Mesothelial cell of epicardium (in vitro differentiated cells): ENCODE measurements at places on chromosomes 6 and 20.

- peaks cover 1% of the 10 kb centered on the region for H3K36me3 ChIP-seq
- no peak for DNase-seq
- no peaks in the 10 kb centered on the region for H3K27me3 ChIP-seq
- no peak overlapping the region for H3K4me3 ChIP-seq
These were observed 32.1 kb upstream of the JAG1 start for GRCh38 chr20:10705801-10706459.

DNA sequence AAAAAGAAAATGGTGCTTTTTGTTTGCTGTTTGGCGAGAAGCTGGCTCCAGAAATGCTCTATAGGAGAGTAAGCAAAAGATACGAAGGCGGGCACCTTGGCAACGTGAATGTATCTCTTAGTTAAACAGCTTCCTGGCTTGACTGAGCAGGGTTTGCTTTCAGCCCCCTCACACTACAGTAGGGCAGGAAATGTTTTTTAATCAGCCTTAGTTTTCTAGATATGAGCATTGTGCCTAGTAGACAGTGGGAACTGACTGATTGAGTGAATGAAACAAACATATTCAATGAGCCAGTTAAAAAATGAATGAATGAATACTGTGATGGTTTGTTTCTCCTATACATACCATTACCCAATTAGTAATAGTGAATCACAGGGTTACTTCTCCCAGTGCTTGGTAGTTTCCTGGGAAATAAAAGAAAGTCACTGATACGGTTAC, 19.9 kb downstream of the CAP2 start:
- peaks cover 16% of the 10 kb centered on the region for H3K4me1 ChIP-seq
- no peak overlapping the region for H3K27ac ChIP-seq
- H3K4me3 ChIP-seq, result no peak overlapping the region
- H3K36me3 ChIP-seq, result peaks cover 11% of the 10 kb centered on the region

- peaks cover 4% of the 10 kb centered on the region for H3K4me1 ChIP-seq
- no peak overlapping the region for H3K4me3 ChIP-seq
- no peak for DNase-seq
- no peaks in the 10 kb centered on the region for H3K36me3 ChIP-seq
- H3K27me3 ChIP-seq, result peaks cover 51% of the 10 kb centered on the region
These were observed 168.2 kb upstream of the FOXQ1 start for GRCh38 chr6:1143655-1144054.

GRCh38 chr6:120228297-120228696, 878.7 kb upstream of the MAN1A1 start:
- H3K4me1 ChIP-seq, result no peaks in the 10 kb centered on the region
- H3K36me3 ChIP-seq, result no peaks in the 10 kb centered on the region
- peaks cover 1% of the 10 kb centered on the region for H3K27me3 ChIP-seq

DNA sequence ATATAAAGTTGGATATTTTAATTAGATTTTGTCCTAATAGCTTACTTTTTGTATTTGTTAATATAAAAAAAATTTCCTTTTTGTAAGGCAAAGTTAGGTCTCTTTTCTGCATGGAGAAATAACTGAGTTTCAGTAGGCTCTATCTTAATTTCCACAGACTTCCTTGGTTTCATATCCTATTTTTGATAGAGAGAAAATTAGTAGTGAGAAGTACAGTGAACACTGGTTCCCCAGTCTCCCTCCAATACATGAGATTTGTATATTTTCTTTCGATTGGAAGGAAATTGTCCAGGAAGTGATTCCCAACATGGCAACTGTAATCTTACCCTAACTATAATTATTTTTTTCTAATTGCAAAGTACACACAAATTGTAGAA, 26.4 kb downstream of the TRIM27 start:
- H3K4me3 ChIP-seq, result peak overlapping the region; percentile 99
- H3K27me3 ChIP-seq, result peaks cover 3% of the 10 kb centered on the region
- peaks cover 9% of the 10 kb centered on the region for H3K4me1 ChIP-seq
- H3K27ac ChIP-seq, result peak overlapping the region; percentile 100
- H3K36me3 ChIP-seq, result peaks cover 4% of the 10 kb centered on the region
- no peak for DNase-seq

GRCh38 chr6:136685540-136686108, 106.7 kb downstream of the MAP3K5 start:
- H3K36me3 ChIP-seq, result peaks cover 15% of the 10 kb centered on the region
- DNase-seq, result no peak
- no peak overlapping the region for H3K4me3 ChIP-seq

GRCh38 chr6:21201637-21202350, 391.8 kb upstream of the SOX4 start:
- H3K27ac ChIP-seq, result no peak overlapping the region
- peaks cover 41% of the 10 kb centered on the region for H3K4me1 ChIP-seq
- no peaks in the 10 kb centered on the region for H3K27me3 ChIP-seq
- no peak overlapping the region for H3K4me3 ChIP-seq
- H3K36me3 ChIP-seq, result peaks cover 7% of the 10 kb centered on the region
- no peak for DNase-seq

DNA sequence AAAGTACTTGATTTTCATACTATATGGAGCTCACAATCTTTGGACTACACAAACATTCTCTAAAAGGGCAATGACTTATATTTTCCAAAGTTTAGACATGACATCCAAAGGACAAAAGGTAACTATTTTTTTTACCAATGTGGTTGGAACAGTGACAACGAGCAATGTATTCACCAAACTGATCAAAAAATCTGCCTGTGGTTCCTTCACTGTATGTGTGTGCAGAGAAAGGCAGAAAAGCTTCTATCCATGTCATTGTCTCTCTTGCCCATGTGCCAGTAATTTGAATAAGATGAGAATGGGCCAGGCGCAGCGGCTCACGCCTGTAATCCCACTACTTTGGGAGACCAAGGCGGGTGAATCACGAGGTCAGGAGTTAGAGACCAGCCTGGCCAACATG, 25.5 kb downstream of the MCUR1 start:
- no peaks in the 10 kb centered on the region for H3K27me3 ChIP-seq
- no peak overlapping the region for H3K27ac ChIP-seq
- no peak for DNase-seq

- no peak overlapping the region for H3K4me3 ChIP-seq
- no peak for DNase-seq
- H3K4me1 ChIP-seq, result no peaks in the 10 kb centered on the region
These were observed 16.7 kb upstream of the PI3 start for GRCh38 chr20:45157962-45158361.

- DNase-seq, result no peak
- no peaks in the 10 kb centered on the region for H3K4me1 ChIP-seq
- no peaks in the 10 kb centered on the region for H3K36me3 ChIP-seq
- H3K27ac ChIP-seq, result no peak overlapping the region
- no peaks in the 10 kb centered on the region for H3K27me3 ChIP-seq
These were observed 390.6 kb downstream of the GRIK2 start for GRCh38 chr6:101784094-101784493.

- no peak overlapping the region for H3K4me3 ChIP-seq
- no peaks in the 10 kb centered on the region for H3K36me3 ChIP-seq
- no peaks in the 10 kb centered on the region for H3K27me3 ChIP-seq
- peaks cover 18% of the 10 kb centered on the region for H3K4me1 ChIP-seq
- DNase-seq, result no peak
These were observed 103.6 kb downstream of the KIF13A start for GRCh38 chr6:17883665-17884497.

DNA sequence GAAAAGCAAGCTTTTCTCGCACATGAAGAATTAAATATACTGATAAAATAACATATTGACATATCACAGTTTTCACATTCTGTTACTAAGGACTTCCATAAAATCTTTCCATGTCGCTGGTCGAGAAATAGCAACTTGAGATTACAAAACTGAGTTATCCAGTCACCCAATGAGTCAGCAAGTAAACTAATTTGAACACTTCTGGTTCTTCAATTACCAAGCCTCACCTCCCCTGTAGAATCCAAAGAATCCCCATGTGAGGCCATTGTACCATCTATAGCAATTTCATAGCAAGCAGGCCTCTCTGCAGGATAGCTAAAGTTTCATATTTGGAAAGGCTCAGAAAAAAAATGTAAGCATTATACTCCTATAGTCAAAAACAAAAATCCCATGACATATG, 87.3 kb downstream of the PKHD1 start:
- no peak overlapping the region for H3K4me3 ChIP-seq
- H3K4me1 ChIP-seq, result no peaks in the 10 kb centered on the region
- peaks cover 22% of the 10 kb centered on the region for H3K27me3 ChIP-seq

DNA sequence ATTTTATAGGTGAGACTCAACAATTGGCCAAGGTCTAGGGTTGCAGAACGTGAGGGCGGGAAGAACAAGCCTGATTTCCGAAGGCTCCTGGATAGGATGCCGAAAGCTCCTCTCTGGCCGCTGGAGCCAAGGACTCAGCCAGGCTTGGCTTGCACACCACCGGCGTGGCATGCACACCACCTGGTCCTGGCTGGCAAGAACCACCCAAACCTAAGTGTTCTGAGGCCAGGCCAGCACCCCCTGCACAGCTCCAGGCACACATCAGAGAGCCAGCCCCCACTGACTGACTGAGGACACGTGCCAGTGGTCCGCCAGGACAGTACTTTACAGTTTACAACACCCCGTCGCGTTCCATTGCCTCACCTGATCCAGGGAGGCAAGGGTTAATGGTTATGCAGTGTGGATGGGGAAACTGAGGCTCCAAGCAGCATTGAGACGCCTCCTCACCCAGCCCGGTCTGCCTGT, 414 bp downstream of the TGM2 start:
- H3K27me3 ChIP-seq, result no peaks in the 10 kb centered on the region
- peak overlapping the region; percentile 55 for H3K4me3 ChIP-seq
- H3K27ac ChIP-seq, result no peak overlapping the region

DNA sequence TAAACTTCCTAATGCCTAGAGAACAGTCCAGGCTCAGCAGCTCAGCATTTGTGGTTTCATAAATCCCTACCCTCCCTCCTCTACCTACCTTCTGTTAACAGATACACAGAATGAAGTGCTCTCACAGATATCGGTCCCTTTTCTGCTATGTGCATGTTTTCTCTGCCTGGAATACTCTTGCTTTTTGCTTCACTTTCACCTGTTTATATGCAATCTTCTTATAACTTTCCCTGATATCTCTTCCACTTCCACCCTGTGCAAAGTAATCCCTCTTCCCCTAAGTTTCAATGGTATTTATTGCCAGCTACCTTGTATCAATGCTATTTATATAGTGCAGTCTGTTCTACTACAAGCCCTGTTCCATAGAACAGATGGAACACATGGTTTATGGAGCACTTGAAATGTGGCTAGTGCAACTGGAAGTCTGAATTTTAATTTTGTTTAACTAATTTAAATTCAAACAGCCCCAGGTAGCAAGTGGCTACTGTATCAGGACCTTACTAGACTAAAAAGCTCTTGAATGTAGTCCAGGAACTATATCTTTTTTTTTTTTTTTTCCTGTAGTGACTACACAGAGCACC, 3.1 kb upstream of the TAB2 start:
- no peak overlapping the region for H3K4me3 ChIP-seq
- H3K27ac ChIP-seq, result no peak overlapping the region
- no peak for DNase-seq
- peaks cover 8% of the 10 kb centered on the region for H3K27me3 ChIP-seq

DNA sequence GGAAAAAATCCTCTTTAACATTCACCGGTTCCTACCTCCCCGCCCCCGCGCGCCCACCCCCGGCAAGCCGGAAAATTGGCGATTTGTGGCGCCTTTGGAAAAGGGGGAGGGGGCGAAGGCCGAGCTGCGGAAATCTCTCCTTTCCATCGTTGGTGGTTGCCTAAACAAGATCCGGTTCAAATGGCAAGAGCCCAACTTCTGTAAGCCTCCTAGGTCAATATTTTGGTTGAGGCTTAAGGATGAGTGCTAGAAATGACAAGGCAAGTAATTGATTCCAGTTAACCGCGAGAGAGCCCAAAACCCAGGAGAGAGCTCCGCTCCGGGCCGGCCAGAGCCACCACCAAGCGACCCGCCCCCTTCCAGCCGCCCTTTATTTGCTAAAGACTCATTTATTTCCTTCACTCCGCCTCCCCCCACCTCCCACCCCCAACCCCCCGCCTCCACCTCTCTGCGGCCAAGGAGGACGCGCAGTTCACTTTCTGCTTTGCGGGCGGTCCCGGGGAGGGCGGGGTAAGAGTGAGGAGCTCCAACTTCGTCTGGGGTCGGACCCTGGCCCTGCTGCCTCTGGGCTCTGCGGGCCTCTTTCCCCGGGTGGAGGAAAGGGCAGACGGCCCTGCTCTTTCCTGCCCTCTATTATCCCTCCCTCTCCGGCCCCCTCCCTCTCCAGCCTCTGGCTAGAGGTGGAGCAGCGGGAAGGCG, 838 bp upstream of the NKX2-2 start:
- DNase-seq, result no peak
- H3K27ac ChIP-seq, result no peak overlapping the region
- peaks cover 95% of the 10 kb centered on the region for H3K27me3 ChIP-seq
- peaks cover 13% of the 10 kb centered on the region for H3K4me1 ChIP-seq

DNA sequence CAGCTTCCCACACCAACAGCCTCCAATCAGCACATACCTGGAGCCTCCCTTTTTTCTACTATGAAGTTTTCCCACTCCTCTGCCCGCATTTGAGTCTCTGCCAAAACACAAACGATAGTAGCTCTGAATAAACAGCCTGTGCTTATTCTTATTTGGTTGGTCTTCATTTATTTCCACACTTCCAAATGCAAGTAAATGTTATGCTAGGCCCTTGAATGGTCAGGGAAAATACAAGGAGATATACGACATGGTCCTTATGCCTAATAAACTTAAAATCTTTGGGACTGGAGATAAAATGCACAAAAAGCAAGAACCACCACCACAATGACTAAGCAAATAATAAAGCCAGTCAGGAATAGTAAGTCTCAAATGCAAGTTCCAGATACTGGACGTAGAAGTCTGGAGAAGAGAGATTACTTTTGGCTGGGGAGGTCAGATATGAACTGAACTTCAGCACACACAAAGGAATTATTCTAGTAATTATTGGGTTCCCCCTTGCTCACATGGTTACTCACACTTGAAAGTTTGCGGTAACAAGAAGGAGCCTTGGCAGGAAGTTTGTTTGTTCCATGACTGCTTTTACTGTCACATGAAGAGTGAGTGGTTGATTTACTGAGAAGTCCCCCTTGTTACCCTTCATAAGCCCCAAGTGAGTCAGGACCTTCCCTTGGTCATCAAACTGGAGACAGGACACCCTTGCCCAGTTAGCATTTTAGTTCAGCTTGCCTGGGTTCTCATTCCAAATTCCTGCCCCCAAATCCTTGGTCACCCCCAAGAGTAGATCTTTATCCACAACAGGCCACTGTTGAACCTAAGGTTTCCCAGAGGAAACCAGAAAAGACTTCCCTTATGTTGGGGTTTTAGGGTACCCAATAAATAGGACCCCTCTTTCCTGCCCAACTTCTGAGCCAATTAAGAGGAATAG, 511.2 kb upstream of the JARID2 start:
- no peak overlapping the region for H3K27ac ChIP-seq
- peaks cover 3% of the 10 kb centered on the region for H3K27me3 ChIP-seq
- DNase-seq, result no peak
- peaks cover 8% of the 10 kb centered on the region for H3K4me1 ChIP-seq

- peaks cover 14% of the 10 kb centered on the region for H3K4me1 ChIP-seq
- no peaks in the 10 kb centered on the region for H3K36me3 ChIP-seq
- no peak for DNase-seq
- H3K27me3 ChIP-seq, result no peaks in the 10 kb centered on the region
These were observed 192.5 kb upstream of the MAN1A1 start for GRCh38 chr6:119542037-119542436.

GRCh38 chr6:94065707-94066337, 646.5 kb upstream of the EPHA7 start:
- H3K4me3 ChIP-seq, result no peak overlapping the region
- H3K27ac ChIP-seq, result no peak overlapping the region
- H3K36me3 ChIP-seq, result no peaks in the 10 kb centered on the region
- no peak for DNase-seq
